ENCODE measurements at places on chromosomes 6 and 20.

DNA sequence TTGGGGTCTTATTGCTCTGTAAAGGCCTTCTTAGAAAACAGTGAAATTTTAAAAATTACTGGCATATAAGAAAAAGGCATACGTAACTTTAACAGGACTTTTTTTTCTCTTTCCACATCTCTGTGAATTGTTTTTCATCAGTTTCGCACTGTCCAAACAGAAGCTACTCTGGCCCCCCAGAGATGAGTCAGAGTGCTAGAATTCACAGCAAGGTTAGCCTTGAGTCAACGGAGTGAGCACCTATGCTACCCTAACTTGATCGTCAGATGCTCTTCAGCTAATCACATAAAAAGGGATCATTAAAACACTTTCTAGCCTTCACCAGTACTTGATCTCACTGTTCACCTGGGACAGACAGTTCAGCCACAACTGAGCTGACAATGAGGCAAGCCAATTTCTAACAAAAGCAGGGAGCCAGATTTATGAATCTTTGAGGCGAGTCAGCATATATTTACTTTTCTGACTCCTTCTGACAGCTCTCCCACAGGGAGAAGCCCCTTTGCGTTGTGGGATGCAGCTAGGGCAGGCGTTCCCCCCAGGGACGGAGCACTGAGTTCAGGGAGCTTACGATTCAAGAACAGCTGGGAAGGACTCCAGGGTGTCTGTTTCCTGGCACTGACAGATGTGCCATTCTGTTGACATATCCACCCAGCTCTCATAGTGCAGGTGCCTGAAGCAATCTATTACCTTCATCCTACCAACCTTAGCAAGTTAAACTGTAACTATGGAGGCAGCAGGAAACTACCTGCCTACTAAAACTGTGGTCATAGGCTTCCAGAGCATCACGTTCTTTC is 46.4 kb upstream of the SPDEF start:
- no peak for DNase-seq

- DNase-seq: no peak
These were observed 55.7 kb downstream of the KHDC1L start for GRCh38 chr6:73169633-73170032.

DNA sequence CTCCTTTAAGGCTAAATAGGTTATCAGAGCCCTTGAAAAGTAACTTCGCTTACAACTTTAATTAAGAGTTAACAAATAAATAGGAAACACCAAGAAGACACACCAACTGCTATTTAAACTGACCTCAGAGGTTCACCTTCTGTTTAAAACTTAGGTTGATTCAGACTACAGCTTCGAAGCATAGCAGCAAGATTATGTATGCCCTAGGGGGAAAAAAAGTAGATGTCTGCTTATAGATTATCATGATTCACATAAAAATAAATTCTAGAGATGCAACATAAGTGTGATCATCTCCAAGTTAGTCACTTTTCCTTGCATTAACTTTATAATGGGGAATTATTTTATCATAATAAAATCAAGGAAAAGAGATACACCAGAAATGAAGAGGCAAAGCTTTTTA is 8.9 kb downstream of the PNISR start:
- DNase-seq: no peak

GRCh38 chr6:128158496-128158895 is 257.6 kb upstream of the THEMIS start:
- no peak for DNase-seq
